ENCODE measurements at places on chromosomes 7 and 10. TPM values are rescaled to one million over a fixed set of nuclear protein-coding genes. Genes with fewer than 3 reads are reported as not detected.

DNA sequence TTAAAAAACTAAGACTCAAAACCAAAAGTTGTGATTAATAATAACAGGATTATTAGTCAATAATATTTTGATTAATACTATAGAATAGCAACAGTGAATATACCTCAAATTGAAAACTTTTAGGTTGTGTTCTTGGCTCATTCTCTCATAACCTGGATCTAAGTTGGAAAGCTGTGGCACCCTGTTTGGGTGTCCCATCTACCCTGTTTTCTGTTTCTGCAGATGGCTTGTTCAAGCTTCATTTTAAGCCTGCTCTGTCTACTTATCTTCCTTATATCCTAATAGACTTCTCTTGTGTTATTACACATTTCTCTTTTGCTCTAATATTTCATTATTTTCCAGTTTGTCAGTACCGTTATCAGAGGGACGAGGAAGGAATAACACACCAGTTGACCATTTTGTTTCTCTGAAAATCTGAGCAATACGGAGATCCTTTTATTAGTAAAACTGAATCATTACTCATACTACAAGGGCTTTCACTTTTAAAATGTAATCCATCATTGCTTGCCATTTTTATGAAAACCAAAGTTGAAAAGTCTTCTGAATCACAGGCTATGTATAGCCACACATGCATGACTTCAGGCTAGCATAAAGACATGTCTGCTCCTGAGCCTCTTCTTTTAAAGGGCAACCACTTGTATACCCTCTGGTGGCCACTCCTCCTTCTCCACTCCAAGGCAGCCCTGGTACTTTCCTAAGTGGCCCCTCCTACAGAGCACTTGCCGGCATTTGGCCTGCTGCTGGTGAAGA lies 22.3 kb downstream of the COX15 start:
- no peak for DNase-seq

DNA sequence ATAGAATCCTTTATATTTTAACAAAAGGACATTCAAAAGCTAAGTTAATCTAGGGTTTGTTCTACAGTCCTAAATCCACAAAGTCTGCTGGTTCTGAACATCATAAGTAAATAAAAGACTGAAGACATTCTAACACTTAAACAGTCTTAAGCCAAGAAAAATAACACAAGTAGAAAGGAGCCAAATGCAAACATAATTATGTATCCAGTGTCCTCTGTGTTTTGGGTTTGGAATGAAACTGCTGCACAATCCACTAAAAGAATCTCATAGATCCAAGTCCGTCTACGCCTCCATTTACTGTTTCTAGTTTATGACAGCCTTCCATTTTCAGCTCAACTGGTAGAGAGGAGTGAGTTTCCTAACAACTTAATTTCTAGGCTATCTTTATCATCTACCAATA lies 623.6 kb upstream of the FZD8 start:
- no peak for DNase-seq

- no peak for DNase-seq
Observed at GRCh38 chr10:7890781-7891180, 72.5 kb downstream of the TAF3 start.

DNA sequence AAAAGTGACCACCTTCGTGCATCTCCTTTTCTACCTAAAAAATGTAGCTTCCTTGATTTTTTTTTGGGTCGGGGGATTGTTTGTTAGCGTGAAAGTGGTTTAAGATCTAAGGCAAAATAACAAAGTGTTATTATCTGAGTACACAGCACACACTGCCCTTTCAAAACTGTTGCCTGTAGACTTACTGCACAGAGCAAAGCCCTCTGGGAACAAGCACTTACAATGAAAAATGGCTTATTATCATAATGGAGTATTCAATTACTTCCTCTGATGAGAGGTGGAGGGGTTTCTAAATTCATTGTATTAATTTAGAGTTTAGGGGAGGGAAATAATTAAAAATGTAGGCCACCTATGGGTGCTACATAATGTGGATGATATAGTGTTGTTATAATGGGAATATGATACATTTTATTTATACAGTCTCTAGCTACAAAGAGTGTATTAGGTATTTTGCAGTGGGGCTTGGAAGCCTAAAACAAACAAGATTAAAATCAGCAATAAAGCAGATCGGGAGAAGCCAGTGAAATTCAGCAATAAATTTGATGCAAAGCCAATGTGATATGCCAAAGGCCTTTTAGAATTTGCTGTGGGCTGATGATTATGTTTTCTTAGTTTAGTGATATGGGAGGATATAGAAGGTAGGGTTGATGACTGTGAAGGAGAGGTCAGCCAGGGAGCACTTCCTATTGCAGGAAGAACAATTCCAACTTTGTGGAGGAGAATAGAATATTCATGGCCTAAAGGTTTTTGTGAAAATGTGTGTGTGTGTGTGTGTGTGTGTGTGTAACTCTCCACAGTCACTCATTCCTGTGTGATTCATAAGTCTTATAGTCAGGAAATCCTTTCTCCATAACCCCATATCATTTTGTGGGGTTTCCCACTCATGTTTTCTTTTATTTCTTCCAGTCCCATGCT lies 17.7 kb upstream of the EXOC4 start:
- peak; percentile 28 for DNase-seq

- no peak for DNase-seq
Observed at GRCh38 chr7:56019501-56019900, 31.7 kb downstream of the PSPH start.

- no peak for DNase-seq
Observed at GRCh38 chr7:8386926-8387550, 46.4 kb upstream of the NXPH1 start.

GRCh38 chr7:148570510-148570909 lies 20.1 kb upstream of the C7orf33 start:
- DNase-seq, result no peak

GRCh38 chr7:1236831-1237701 lies 4.4 kb downstream of the UNCX start:
- no peak for DNase-seq

The SCIN gene
- 1.6 TPM for total RNA-seq

The FAM170B gene
- total RNA-seq, result not detected

The FEZF1 gene
- not detected for total RNA-seq

The VTI1A gene
- total RNA-seq, result 18.1 TPM

The CPA2 gene
- not detected for total RNA-seq

The AHR gene
- 62.5 TPM for total RNA-seq

The TNS3 gene
- 72.3 TPM for total RNA-seq

The SDK1 gene
- 4.8 TPM for total RNA-seq

The MACROH2A2 gene
- 103 TPM for total RNA-seq

Measured in PC-3 (cell line).